Pulmonary artery endothelial cell (primary cell): ENCODE measurements at places on chromosomes 1 and 21.

GRCh38 chr1:241551759-241552638 is 19.8 kb downstream of the KMO start:
- no peak for DNase-seq

- DNase-seq, result no peak
These were observed 2.0 kb downstream of the PDPN start for GRCh38 chr1:13585612-13585991.

- DNase-seq, result peak; percentile 5
These were observed 109.1 kb upstream of the GADD45A start for GRCh38 chr1:67575861-67576260.

DNA sequence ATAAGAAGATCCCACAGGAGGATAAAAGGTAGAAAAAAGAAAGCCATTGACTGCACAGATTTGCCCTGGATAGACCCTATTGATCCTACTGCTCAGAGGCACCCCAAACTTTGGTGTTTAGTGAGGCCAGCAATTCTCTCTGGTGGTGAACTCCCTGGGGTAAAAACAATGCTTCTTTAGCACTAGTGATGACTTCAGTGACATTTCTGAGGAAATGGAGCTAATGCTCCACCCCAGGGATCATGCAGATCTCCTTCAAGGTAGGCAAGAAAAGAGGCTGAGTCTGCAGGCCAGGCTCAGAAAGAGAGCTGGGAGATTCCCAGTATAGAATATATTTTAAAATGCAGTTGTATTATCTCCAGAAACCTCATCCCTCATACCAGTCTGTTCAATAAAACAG is 140.3 kb downstream of the LMX1A start:
- DNase-seq, result no peak

DNA sequence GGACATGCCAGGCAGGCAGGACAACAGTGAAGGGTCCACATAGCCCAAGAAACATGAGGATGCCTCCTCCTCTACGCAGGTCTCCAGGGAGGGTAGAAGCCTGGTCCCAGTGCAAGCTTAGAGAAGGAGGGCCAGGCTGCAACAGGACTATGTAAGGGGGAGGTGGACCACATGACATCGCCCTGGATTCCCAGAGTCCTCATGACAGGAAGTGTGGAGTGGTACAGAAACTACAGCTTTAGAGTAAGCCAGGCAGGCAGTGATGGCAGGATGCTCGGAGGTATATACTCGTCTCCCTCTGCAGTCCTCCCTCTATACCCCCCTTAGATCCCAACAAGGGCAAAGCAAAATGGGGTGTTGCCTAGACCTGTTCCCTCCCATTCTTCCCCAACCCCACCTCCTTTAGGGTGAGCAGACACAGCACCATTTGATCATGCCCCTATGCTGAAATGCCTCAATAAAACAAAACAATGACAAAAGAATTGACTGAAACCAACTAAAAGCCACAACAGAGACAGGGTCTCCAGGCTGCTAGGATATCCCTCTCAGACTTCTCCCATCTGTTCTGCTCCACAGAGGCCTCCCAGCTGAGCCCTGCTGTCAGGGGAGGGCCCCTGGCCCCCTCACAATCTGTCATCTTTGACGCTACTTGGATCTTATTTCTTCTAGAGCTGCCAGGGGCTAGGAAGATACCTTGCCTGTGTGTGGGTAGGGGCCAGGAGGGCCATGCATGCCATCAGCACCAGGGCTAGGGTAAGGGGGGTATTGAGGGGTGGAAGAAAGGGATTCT is 13.1 kb downstream of the FAM78B start:
- DNase-seq, result no peak

DNA sequence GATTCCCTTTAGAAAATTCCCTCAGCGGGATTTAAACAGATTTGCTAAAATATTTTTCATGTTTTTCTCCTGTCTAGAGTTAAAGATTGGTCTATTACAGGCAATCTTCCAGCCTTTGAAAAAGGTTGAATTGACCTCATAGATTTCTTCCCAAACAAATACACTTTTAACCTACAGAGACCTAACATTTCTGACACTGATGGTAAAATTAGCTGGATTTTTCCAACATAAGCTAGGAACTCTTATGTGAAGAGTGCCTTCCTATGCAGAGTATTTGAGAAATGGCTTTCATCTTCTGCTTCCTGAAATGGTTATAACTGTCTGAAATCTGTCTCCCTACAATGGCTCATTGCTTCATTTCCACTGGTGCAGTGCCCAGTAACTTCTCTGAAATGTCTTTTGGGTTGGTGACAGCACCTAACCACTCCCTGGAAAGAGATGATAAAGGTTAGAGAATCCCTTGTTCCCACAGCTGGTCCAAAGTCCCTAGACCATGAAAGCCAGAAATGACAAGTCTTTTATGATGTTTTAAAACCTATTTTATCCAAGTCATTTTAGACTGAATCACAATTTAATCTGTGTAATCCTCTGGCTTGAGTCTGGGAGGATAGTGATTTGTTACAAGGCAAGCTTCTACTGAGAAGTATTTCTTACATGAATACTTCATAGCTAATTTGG is 269.4 kb downstream of the BACH1 start:
- no peak for DNase-seq

DNA sequence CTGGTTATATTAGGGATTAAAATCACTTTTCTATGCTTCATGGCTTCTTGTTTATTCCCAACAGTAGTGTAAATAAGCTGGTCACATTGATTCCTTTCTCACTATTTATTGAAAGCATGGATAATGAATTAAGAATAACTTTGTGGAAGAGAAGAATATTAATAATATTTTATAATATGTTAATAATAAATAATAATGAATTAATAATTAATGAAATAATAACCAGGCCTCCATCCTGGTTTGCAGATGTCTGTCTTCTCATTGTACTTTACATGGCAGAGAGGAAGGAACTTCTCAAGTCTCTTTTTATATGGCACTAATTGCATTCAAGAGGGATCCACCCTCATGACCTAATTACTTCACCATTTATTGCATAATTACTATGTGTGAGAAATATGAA is 473.5 kb downstream of the PTPRC start:
- DNase-seq, result no peak

GRCh38 chr1:203547771-203548421 is 53.9 kb downstream of the OPTC start:
- no peak for DNase-seq

DNA sequence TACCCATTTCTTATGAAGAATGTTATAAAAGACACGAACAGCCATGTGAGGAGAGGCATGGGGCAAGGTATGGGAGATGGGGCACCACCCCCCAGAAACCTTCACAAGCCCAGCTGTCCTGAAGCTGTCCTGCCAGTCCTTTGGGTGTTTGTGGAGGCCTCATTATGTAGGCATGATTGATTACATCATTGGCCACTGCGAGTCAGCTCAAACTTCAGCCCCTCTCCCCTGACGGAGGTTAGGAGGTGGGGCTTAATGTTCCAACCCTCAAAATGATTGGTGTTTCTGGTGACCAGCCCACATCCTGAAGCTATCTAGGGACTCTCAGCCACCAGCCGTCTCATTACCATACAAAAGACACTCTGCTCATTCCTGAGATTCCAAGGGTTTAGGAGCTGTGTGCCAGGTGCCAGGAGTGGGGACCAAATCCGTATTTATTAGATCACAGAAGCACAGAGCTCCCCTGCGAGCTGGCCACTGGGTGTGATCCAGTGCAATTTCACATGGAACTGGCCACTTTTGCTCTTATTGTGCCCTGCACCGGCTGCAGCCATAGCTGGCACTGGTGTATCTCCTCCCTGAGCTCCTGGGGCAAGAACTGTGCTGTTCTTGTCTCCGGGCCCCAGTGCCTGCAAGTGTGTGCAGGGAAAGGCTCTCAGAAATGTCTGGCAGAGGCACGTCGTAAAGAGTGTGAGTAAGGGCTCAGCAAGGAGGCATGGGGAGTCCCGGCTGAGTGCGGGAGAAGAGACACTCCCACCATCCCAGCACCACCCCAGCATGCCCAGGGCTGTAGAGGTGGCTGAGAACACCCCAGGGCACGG is 10.5 kb downstream of the KIAA1614 start:
- DNase-seq, result no peak

GRCh38 chr1:200386416-200386815 is 23.4 kb downstream of the ZNF281 start:
- DNase-seq, result no peak

GRCh38 chr1:96559707-96560596 is 161.6 kb upstream of the PTBP2 start:
- DNase-seq, result no peak

DNA sequence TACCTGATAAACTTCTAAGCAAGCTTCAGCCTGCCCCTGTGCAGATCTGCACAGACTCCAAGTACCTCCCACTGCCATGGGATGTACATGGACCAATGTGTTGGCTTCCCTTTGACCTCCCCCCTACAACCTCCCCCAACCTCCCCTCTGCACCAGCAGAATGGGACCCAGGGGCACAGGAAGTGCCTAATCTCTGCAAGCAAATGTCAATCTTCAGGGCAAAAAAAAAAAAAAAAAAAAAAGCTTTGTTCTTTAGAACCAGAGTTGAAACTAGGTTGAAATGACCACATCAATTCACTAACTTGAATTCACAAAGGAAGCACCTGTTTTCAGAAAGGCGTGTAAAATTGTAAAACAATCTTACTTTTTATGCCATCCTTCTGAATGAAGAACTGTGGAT is 53.9 kb upstream of the TIAM1 start:
- DNase-seq, result no peak
